Gastroesophageal sphincter (tissue), 4 donors: ENCODE measurements at places on chromosomes 7 and 10. TPM values are rescaled to one million over a fixed set of nuclear protein-coding genes. Genes with fewer than 3 reads are reported as not detected.

DNA sequence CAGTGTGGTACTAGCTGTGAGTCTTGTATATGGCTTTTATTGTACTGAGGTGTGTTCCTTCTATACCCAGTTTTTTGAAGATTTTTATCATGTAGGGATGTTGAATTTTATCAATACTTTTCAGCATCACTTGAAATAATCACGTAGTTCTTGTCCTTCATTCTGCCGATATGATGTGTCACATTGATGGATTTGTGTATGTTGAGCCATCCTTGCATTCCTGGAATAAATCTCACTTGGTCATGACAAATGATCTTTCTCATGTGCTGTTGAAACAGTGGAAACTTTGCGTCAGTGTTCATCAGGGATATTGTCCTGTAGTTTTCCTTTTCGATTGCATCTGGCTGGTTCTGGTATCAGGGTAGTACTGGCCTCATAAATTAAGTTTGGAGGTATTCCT is 7.1 kb upstream of the PRKAR1B start:
- no peak for ATAC-seq

GRCh38 chr7:66119245-66119850 is 4.7 kb downstream of the CRCP start:
- no peak for ATAC-seq

DNA sequence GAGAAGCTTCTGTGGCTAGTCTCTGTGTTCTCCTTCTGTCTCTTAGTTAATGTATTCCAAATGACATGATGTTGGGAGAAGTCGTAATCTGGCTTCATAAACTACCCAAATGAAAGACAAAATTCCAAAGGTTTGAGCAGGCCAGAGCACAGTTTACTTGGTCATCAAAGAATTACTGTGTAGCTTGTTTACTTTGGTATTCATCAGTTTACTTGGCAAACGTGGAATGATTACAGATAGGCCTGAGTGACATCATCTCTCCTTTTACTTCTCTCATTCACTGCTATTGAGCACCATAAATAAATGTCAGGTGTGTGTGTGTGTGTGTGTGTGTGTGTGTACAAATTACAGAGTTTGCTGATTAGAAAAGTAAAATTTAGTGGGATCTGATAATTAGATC is 327.3 kb downstream of the PHTF2 start:
- no peak for ATAC-seq

DNA sequence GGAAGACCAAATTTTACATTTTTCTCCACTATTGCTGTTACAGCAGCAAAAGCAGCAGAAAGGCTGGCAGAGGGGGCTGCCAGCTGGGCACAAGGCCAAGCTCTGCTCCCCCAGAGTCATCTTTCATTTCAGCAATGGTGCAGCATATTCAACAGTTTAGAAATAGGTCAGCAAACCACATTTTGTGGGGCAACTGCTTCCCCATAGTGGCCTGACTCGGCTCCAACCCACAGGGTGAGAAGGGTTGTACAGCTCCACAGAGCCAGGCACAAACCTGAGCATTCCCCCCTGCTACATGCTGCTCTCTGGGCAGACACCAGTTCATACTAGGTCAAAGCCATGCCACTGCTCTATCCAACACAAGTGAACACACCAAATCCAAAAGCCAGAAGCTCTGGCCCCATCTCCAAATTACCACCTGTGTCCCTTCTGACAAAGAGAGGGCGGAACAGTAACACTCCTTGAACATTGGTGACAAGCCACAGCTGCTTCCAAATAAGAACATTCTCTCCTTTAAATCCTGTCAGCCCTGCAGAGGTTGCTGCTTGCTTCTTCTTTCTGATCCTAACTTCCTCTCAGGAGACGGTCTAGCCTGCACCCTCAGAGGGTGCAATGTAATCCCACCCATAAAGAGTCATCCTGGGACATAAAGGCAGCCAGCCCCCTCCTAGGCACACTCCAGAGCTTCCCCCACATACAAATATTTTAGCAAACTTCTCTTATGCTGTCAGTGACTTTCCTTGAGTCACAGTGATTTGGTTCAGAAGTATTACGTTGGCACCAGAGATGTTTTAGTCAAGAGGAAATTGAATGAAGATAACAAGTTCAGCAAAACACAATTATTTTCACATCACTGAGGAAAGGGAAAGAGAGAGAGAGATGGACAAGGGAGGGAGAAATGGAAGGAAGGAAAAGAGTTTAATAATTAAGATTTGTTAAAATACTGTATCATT is 39.0 kb upstream of the SLIT1 start:
- ATAC-seq, result no peak

GRCh38 chr7:93921607-93922566 is at the start of gene GNG11:
Gene GNG11 (plus strand): TSS chr7:93921735. CDS start chr7:93922138, 403 bp downstream.
- ATAC-seq, result peak; percentile 88

DNA sequence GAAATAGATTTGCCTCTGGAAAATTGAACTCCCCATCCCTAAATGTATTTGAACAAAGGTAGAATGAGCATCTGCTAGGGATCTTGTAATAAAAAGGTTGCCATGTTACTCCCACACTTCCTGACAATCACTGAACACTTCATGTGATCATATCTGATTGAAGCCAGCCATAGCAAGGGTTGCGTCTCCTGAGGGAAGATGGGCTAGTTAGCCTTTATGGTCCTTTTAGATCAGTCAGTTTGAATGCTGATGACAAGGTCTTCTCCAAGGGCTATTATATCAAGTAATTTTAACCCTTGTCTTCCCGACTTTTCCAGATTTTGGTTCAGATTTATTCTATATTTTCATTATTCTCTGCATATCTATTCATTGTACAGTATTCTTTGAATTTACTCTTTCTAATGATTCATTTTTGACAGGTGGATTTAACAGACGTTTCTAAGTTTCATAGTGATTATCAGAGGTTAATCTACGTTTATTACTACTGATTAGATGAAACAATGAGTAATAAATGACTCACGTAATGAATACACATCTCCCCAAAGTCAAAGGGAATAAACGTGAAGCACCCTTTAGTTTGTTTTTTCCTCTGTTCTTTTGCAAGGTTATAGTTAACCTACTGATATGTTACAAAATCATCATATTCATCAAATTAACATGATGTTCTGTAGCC is 28.1 kb downstream of the CSGALNACT2 start:
- ATAC-seq, result no peak

GRCh38 chr10:71581376-71581775 is 138.2 kb downstream of the C10orf105 start:
- ATAC-seq, result no peak

- ATAC-seq, result no peak
These were observed 72.2 kb upstream of the TMEM140 start for GRCh38 chr7:135075716-135076115.

DNA sequence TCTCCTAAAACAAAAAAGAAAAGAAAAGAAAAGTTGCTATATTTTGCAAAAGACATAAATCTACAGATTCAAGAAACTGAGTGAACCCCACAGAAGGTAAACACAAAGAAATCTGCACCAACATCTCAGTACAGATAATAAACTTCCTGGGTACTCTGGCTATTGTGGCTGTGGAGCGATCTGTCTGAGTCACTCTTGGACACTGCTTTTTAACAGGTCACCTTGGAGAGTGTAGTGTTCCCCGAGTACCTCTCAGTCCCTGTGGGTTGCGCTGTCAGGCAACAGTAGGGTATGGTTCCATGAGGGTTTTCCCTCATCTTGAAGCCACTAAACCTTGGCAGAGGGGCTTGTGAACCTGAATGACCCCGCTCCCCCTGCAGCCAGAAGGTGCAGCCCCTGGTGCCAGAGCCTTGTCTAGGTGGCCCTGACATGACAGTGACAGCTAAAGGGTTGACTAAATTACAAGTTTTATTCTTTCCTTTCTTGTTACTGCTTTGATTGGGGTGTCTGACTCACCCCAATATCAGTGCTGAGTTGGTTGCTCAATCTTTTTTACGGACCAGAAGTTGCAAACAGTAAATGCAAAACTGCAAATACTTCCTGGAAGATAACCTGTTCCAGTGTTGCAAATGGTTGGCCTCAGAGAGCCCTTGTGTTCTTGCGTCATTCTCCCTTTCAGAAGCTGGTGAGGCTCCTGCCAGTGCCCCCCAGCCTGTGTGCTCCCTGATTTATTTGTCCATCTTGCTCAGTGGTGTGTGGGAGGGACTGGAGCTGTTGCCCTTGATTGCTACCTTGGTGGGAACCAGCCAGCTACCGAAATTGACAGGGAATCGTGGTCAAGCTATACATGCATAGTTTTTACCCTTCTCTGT is 30.6 kb downstream of the POR start:
- peak; percentile 31 for ATAC-seq

DNA sequence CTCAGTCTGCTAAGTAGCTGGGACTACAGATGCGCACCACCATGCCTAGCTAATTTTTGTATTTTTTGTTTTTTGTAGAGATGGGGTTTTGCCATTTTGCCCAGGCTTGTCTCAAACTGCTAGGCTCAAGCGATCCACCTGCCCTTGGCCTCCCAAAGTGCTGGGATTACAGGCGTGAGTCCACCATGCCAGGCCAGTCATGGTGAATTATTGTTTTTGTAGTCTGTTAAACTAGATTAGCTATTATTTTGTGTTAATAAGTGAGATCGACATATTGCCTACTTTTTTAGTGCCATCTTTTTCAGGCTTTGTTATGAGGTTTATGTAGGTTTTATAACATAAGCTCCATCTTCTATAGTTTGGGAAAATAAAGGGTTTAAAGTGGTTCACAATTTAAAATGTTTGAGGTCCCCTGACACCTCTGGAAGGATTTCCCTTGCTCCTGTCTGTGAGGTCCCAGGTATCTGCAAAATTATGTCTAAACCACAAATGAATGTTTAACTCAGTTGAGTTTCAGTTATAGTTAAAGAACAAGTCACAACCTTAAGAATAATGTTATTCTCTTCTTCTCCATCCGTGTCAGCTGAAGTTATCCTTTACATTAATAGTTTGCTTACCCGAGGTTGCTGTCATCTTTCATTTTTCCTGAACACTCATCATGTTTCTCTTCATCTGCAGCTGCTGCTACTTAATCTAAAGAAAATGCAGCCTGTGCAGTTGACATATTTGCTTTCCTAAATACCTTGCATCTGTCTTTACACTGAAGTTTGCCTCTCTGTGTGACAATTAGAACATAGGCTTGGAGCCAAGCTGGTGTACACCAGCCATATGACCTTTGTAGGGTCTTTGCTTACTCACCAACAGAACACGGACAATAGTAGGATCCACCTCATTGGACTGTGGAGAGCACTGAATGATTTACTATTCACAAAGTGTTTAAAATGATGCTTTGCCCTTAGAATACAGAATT is 8.9 kb upstream of the VSTM4 start:
- no peak for ATAC-seq

- no peak for ATAC-seq
These were observed 1.6 kb downstream of the GTF2IRD1 start for GRCh38 chr7:74455291-74455804.

DNA sequence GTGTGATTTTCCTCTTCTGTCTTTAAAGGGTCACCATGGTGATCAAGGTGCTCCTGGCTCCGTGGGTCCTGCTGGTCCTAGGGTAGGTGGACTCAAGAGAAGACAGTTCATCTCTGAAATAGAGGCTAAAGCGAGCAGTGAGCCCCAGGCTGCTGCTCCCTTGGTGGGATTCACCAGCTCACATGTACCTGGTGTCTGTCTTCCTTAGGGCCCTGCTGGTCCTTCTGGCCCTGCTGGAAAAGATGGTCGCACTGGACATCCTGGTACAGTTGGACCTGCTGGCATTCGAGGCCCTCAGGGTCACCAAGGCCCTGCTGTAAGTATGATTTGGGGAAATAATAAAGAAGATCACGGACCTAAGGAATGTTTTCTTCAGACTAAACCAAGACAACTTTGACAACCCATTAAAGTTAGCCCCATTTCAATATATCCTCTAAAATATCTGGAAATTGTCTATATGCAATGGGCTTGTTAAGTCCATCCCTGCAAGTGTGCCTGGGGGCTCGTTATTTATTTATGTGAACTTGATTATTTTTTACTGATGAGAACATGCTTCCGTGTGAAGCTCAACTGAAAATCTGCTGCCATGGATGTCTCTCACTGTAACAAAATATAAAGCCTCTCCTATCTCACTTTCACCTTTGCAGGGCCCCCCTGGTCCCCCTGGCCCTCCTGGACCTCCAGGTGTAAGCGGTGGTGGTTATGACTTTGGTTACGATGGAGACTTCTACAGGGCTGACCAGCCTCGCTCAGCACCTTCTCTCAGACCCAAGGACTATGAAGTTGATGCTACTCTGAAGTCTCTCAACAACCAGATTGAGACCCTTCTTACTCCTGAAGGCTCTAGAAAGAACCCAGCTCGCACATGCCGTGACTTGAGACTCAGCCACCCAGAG is 32.5 kb downstream of the COL1A2 start:
- no peak for ATAC-seq

SLC16A9 gene
- 0.54 TPM for total RNA-seq

DNAH11 gene
- 31.8 TPM for total RNA-seq

LEP gene
- total RNA-seq, result not detected

TET1 gene
- total RNA-seq, result 12.4 TPM

HOXA7 gene
- total RNA-seq, result 1.6 TPM
